ENCODE measurements at places on chromosomes 4 and X. TPM values are rescaled to one million over a fixed set of nuclear protein-coding genes. Genes with fewer than 3 reads are reported as not detected.

DNA sequence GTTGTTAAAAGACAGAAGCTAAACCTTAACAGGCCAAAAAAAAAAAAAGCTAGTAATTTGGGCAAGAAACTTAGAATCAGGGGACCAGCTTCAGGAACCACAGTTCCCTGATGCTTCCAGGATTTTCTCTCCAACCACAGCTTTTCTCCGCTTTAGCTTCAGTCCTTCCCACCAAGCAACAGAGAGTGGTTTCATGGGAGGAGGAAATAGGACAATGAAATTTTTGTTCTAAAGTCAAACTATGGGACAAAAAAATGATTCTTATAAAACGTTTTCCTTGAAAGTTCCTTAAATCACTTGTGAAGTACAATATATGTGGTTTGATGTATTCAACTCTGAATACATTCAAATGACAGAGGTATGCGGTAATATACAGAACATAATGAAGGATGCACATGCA lies 71.0 kb upstream of the DHX15 start:
- no peak overlapping the region for H3K27ac ChIP-seq
- H3K36me3 ChIP-seq: no peaks in the 10 kb centered on the region
- no peak overlapping the region for H3K4me3 ChIP-seq
- no peak for DNase-seq

- H3K27ac ChIP-seq: no peak overlapping the region
- H3K4me1 ChIP-seq: no peaks in the 10 kb centered on the region
- peaks cover 10% of the 10 kb centered on the region for H3K36me3 ChIP-seq
These were observed 133.4 kb downstream of the OPHN1 start for GRCh38 chrX:68299898-68300297.

MAP7D2 gene
- total RNA-seq: 0.19 TPM

DNA sequence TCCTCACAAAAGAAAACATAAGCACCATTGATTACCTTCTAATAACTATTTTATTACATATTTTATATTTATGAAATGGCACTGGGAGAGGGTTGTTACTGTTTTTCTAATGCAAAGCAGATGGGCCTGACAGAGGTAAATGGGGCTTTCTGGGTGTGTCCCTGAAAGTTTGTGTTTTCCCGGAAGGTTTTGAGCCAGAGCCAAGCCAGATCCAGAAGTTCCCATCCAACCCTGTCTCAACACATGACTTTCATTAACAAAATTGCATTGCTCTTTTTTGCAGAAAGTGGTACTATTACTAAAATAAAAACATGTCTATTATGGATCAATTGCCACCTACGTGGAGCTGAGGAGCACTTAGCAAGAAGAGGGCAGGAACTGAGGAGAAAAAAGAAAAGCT lies 181.3 kb downstream of the RAB28 start:
- H3K27me3 ChIP-seq: no peaks in the 10 kb centered on the region
- H3K36me3 ChIP-seq: no peaks in the 10 kb centered on the region
- no peak for DNase-seq
- no peak overlapping the region for H3K27ac ChIP-seq
- H3K4me3 ChIP-seq: no peak overlapping the region

DNA sequence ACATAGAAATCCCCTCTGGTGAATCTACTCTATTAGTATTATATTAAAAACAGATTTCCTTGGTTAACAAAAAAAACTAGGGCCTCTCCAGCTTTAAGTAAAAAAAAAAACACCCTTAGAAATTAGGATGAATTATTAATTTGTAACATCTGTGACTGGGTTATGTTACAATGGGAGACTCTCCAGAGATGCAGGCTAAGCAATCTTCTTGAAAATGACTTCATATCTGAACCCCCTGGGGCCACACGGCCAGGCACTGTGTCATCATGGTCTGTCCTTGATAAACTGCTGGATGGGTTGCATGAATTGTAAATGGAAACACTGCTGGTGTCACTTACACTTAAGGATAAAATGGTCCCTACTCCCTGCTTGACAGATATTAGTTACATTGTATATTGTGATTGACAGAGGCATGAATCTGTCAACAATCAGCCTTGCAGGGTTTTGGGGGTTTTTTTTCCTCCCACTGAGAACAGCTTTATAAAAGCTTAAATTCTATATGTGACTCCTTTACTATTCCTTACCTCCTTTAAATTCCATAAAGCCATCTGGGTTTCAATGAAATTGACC lies 49.1 kb downstream of the PRKG2 start:
- H3K4me1 ChIP-seq: peaks cover 18% of the 10 kb centered on the region
- H3K36me3 ChIP-seq: no peaks in the 10 kb centered on the region
- no peaks in the 10 kb centered on the region for H3K27me3 ChIP-seq
- H3K4me3 ChIP-seq: peak overlapping the region; percentile 55
- peak; percentile 33 for DNase-seq
- peak overlapping the region; percentile 78 for H3K27ac ChIP-seq

GRCh38 chr4:74365761-74366160 lies 816 bp downstream of the EREG start:
- no peaks in the 10 kb centered on the region for H3K27me3 ChIP-seq
- H3K4me1 ChIP-seq: peaks cover 26% of the 10 kb centered on the region
- peak overlapping the region; percentile 59 for H3K27ac ChIP-seq
- H3K36me3 ChIP-seq: no peaks in the 10 kb centered on the region

PLXNB3 gene
- 13.5 TPM for total RNA-seq
